ENCODE measurements at places on chromosomes 3 and 15. TPM values are rescaled to one million over a fixed set of nuclear protein-coding genes. Genes with fewer than 3 reads are reported as not detected.

DNA sequence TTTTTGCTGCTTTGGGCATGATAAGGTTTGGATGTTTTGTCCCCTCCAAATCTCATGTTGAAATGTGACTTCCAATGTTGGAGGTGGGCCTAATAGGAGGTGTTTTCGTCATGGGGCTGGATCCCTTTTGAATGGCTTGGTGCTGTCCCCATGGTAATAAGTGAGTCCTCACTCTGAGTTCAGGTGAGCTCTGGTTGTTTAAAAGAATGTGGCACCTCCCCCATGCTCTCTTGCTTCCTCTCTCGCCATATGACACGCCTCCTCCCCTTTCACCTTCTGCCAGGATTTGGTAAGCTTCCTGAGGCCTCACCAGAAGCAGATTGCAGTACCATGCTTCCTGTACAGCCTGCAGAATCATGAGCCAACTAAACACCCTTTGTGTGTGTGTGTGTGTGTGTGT lies 255.5 kb downstream of the EPHB1 start:
- DNase-seq: no peak

DNA sequence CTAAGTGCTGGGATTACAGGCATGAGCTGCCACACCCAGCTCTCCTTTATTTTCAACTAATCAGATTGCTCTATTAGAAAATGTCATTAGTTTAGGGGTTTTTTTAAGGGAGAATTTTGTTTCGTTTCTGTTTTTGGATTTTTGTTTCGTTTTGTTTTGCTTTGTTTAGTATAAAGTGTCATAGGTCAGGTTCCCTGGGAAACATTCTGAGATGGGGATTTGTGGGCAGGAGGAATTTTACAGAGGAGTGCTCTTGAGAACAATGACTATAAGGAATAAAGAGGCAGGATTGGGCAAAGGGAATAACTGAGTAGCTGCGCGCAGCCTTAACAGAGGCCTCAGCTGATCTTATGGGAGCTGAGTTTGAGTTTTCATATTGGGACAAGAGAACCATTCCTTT lies 86.8 kb upstream of the NR2F2 start:
- no peak for DNase-seq

PDZRN3 gene
- 147 TPM for total RNA-seq

- no peak for DNase-seq
Measured at GRCh38 chr3:152197937-152198336, 70.8 kb upstream of the MBNL1 start.

DNA sequence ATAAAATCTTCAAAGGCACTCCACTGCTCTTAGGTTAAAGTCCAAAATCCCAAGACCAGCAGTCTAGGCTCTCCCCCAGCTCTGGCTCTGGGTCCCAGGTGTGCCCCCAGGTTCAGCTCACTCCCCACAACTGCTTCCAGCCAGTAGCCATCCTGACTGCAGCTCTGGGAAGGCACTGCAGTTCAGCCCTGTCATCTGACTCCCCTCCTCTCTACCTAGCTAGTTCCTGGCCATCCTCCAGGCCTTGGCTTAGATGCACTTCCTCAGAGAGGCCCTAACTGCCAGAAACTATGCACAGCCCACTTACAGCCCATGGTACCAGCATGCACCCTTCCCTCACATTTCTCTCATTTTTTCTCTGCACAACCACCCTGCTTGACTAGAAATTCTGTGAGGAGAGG lies 25.5 kb downstream of the TBC1D2B start:
- DNase-seq: peak; percentile 69

- no peak for DNase-seq
Measured at GRCh38 chr3:97350971-97351370, 413.6 kb upstream of the ARL6 start.

DNA sequence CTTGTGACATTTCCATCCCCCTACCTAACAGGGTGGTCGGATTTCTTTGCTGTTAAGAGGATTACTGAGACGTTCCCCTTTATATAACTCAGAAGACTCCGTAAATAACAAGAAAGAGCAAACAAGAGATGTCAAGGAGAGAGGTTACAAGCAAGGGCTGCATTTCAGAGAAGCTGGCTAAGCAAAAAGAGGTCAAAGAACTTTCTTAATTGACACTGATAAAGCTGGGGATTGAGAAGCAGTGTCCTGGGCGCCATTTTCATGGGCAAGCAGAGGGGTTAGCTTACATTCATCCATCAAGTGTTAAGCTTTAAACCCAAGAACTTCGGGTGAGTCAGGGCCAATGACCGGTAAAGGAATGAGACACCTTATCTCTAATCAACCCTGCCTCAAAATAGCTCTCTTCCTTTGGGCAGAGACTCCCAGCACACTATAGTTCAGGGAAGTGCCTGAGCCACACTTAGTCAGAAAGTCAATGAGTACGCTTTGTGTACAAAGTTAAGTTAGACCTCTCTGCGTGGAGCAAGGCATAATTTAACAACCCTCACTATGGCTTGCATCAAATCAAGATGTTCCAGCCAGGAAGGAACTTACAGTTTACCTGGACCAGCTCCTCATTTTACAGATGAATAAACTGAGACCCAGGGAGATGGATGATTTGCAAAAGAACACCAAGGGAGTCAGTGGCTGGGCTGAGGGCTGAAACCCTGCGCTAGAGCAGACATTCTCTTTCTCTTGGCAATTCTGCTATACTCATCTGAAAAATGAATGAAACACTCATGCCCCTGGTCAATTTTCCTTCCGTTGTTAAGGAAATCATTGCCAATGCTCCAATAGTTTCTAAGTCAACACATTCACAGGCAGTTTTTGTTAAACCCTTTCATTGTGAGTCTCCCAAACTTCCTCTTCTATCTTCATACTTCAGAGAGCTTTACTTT lies 44.6 kb downstream of the CCNL1 start:
- no peak for DNase-seq

DNA sequence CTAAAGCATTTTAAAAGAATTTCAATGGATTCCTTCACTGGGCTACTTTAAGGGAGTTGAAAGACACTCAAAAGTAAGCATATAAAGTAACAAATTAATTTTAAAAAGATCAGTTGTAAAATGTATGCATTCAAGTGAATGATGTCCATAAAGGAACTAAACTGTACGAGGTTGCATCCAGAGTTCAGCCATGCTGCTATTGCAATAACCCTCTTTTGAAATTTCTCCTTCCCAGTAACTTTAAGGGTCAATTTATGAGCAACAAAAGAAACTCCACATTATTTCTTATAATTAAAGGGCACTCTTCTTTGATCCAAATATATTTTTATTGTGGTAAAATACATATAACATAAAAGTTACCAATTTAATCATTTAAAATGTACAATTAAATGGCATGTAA lies 22.9 kb downstream of the BTLA start:
- no peak for DNase-seq

DNA sequence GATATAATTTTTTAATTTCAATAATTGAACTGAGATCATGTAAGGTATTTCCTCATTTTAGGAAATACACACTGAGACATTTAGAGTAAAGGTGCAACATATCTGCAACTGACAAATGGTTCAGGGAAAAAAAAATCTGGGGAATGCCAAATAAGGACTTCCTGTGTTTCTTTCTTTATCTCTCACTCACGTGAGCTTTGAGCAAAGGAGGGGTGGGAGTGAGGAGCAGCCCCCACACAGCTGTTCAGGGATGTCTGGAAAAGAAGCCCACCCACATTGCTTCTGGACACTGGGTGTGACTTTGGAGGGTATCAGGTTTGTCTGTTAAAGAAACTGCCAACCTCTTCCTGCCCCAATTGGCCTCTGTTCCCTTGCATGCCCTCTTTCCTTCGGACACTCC lies 5.6 kb upstream of the TP63 start:
- no peak for DNase-seq

- no peak for DNase-seq
Measured at GRCh38 chr3:179961703-179962078, 75.0 kb downstream of the PEX5L start.

DNA sequence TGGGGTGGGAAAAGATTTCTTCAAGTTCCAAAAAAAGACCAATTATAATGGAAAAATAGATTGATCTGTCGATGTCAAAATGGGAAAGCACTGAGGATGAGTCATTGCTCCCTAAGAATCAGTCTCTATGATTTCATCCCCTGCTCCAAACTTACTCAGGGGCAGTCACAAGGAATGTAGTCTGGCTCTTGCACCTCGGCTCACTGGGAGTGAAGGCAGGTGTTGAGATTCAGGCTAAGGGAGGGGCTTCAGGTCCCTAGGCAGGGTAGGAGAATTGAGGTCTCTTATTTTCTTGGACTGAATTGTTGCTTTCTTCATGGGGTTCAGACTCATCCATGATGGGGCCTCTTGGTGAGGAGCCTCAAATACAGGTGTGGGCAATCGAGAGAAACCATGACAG lies 14.2 kb downstream of the ESYT3 start:
- DNase-seq: no peak

ASB14 gene
- not detected for total RNA-seq

- no peak for DNase-seq
Measured at GRCh38 chr3:55541016-55541415, 53.9 kb upstream of the WNT5A start.

GRCh38 chr3:193237030-193237429 lies 4.0 kb upstream of the PLAAT1 start:
- DNase-seq: no peak

RAD51 gene
- total RNA-seq: 13.1 TPM

KCNAB1 gene
- 1.2 TPM for total RNA-seq

DNA sequence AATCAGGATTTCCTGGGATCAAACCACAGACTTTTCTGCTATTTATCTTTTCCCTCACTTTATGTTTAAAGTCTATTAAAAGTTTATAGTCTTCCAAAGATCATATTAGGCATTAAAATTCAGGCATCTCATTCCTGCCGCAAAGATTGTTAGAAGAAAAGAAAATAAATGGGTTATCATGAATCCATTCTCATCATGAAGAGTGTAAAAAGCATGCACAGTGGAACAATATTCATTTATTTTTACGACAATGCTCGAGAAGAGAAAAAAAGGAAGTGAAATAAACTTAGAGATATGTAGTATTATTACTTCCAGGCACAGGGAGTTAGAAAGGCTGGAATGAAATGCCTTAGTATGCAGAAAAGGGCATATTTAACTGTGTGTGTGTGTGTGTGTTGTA lies 213.7 kb upstream of the PLSCR5 start:
- DNase-seq: no peak

DNA sequence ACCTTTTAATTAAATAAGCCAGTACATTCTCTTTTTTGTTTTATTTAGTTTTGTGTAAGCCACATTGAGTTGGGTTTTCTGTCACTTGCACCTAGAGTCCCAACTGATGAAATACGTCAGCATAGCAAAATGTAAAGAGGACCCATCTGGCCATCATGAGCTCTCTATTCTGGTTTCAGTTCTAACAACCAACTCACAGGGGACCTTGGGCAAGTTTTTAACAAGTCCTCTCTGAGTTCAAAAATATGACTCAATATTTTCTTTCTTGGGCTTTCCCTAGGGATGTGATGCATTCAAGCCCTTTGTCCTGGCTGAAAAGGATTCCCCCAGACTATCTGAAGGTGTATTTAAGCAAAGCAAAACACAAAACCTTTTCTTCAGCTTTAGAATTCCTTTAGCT lies 32.9 kb downstream of the PLCH1 start:
- DNase-seq: no peak

TMEM44 gene
- 59.3 TPM for total RNA-seq

GRCh38 chr3:151178208-151178845 lies 24.7 kb downstream of the GPR171 start:
- DNase-seq: no peak

CTDSPL gene
- total RNA-seq: 88.1 TPM

DNA sequence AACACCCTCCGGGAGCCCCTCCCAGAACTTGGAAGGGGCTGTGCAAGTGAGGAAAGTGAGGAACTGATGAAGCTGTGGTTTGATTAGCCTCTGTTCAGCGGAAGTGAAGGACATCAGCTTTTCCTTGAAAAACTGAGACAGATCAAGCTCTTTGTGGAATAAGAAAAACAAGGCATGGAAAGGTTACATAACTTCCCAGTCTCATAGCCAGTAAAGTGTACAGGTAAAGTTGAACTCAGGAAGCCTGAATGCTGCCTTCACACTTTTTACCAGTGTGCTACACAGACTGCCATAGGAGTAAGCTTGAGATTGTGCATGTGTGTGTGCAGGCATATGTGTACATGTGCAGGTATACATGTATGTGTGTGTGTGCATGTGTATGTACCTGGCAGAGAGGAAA lies 293.2 kb downstream of the FGF12 start:
- no peak for DNase-seq

GANC gene
- total RNA-seq: 51.3 TPM

IQCF5 gene
- total RNA-seq: not detected

SPATA12 gene
- not detected for total RNA-seq

DNA sequence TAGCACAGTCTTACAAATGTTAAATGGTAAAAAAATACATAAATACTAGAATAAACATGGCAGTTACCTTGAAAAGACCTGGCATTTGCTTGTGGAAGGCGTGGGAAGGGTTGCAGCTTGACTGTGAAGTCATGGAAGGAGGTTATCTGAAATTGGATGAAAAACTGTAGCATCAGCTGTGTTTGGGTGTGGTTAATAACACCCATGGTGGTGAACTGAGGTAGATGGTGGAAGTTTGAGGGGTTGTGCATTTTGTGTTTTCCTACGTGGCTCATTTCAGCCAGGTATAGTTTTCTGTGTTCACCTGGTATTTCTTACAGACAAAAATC lies 46.5 kb downstream of the PSMD6 start:
- no peak for DNase-seq

SIDT1 gene
- 37.0 TPM for total RNA-seq

TGFBR2 gene
- 71.4 TPM for total RNA-seq
